ENCODE measurements at places on chromosomes 5 and 9.
A peak's percentile ranks its signal among the peaks of the same experiment; 100 is the strongest.

DNA sequence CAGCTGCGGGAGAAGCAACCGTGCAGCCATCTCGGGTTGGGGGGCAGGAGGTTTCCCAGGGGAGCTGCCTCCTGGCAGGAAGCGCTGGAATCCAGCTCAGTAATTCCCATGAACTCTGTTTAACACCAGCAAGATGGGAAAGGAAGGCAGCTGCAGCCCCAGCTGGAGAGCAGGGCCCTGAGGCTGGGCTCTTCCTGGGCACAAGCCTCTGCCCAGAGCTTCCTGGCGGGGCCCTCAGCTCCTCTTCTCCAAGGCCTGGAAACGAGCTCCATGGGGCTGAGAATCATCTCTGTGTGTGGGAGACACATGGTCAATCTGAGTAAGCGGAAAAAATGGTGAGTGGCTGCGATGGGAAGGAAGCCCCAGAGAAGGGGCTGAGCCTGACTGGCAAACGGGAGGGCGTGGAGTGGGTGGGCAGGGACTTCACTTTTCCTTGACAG lies 6.3 kb downstream of the MRPL36 start:
- DNase-seq: peak; percentile 16

- DNase-seq: peak; percentile 95
Observed at GRCh38 chr5:14587150-14587549, 5.6 kb downstream of the OTULINL start.

GRCh38 chr9:86549401-86549811 lies 195.2 kb upstream of the TUT7 start:
- DNase-seq: no peak

DNA sequence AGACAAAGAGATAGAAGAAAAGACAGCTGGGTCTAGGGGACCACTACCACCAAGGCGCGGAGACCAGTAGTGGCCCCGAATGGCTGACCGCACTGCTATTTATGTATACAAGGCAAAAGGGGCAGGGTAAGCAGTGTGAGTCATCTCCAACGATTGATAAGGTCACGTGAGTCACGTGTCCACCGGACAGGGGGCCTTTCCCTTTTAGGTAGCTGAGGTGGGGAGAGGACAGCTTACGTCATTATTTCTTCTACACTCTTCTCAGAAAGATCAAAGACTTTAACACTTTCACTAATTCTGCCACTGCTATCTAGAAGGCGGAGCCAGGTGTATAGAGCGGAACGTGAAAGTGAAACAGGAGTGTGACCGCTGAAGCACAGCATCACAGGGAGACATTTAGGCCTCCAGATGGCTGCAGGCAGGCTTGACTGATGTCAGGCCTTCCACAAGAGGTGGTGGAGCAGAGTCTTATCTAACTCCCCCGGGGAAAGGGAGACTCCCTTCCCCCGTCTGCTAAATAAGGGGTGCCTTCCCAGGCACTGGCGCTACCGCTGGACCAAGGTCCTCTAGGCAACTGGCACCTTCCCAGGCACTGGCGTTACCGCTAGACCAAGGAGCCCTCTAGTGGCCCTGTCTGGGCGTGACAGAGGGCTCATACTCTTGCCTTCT lies 6.1 kb upstream of the PRR16 start:
- DNase-seq: peak; percentile 67

GRCh38 chr9:120177121-120177520 lies 402.8 kb downstream of the CDK5RAP2 start:
- DNase-seq: no peak

- no peak for DNase-seq
Observed at GRCh38 chr5:109743770-109744212, 54.1 kb downstream of the MAN2A1 start.

DNA sequence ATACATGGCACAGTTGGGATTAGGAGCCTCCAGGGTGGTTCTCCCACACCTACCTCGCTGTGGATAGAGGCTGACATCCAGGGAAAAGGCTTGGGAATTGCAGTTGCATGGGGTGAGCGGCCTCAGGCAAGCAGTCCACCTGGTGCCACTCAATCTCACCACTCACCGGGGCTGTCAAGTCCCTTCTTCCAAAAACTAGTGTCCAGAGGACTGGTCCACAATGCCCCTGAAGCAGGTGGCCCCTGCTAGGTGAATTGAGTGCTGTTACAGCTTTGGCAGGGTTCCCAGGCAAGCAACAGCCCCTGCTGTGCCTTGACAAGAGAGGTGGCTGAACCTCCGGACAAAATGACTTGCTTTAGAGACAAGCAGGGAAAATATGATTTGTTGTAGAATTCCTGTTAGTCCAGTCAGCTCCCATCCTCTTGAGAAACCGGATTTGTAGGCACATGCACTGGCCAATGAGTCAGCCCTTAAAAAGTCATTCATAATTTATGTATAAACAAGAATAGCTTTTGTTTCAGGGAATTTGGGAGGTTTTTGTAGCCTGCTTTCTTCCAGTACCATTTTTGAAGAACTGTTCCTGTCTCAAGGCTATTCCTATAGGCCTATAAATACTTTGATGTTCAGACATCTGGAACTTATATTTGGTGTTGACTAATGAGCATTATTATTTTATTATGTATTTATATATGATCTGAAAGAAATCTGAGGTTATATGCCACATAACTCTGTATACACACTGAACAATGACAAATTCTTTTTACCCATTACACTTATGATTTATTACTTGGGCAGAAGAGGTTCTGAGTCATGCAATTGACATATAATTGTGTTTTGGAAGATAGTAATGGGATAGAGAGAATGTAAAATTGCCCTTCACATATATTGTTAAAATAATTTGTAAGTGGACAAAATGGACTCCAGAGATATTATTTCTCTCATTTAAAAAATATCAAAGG lies 411.1 kb downstream of the ACTL7B start:
- no peak for DNase-seq

DNA sequence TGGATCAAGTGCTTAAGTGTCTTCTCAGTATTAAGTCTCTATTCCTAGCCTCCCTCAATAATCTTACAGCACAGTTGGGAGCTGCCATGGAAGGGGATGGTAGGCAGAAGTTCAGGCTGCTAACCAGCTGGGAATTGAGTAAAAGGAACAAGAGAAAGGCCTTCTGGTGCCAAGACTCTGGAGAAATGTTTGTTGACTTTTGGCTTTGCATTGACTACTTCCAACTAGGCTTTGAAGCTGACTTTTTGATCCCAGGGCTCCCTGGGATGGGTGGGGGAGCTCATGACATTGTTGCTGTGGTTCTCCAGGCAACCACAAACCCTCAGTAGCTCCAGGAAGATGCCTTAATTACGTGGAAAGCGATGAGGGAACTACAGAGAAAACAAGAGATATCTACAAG lies 85.2 kb upstream of the HTR4 start:
- DNase-seq: no peak

GRCh38 chr5:148776780-148777179 lies 49.6 kb upstream of the ADRB2 start:
- peak; percentile 78 for DNase-seq

GRCh38 chr9:125794708-125795107 lies 47.5 kb downstream of the PBX3 start:
- no peak for DNase-seq

GRCh38 chr5:9063615-9064245 lies 482.1 kb downstream of the SEMA5A start:
- no peak for DNase-seq

GRCh38 chr5:67538855-67539506 lies 342.4 kb upstream of the CD180 start:
- no peak for DNase-seq

DNA sequence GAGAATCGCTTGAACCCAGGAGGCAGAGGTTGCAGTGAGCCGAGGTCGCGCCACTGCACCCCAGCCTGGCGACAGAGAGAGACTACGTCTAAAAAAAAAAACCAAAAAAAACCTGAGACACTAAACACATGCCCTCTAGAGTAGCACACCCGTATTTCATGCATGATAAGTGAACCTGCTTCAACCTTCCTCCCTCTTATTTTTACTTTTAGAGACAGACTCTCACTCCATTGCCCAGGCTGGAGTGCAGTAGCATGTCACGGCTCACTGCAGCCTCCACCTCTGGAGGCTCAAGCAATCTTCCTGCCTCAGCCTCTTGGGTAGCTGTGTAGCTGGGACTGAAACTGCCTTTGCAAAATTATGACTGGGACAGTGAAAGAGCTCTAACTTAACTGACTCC lies 17.6 kb upstream of the NANS start:
- DNase-seq: no peak

DNA sequence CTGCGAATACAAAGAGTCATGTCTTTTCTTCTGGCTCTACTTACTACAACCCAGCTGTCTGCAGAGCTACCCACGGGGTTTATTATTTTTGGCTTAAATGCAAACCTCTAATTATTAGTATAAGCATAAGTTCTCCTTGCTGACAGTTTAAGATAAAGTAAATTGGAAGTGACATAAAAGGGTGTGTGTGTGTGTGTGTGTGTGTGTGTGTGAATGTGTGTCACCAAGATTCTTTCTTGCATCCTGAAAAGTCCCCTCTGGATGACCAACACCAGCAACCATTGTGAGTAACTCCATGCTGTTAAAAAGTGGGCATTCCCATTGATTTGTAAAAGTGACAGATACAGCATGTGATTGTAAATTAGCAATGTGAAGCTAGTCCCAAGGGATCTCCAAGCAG lies 803.8 kb upstream of the ZNF608 start:
- no peak for DNase-seq

DNA sequence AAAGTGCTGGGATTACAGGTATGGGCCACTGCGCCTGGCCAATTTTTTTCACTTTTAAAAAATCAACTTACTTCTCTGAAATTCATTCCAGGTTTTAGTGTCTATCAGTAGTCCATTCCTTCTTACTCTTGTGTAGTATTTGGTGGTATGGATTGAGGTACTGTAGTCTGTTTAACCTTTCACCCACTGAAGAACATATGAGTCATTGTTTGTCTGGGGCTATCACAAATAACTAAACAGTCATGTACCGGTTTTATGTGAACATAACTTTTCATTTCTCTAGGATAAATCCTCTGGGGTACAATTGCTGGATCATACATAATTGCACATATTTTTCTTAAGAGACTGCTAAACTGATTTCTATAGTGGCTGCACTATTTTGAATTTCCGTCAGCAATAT lies 1188.0 kb upstream of the CDH9 start:
- DNase-seq: no peak

Data from inflammatory macrophage treated with lipopolysaccharide for 4 hours (primary cell).